Stimulated activated CD4-positive, alpha-beta T cell treated with anti-CD3 and anti-CD28 coated beads, Interleukin-1b, Interleukin-23, amount 100 ng/mL, for 24 hours (primary cell): ENCODE measurements at places on chromosomes 3 and 15.

GRCh38 chr3:47404431-47404876 lies 23.6 kb downstream of the PTPN23 start:
- no peak for DNase-seq

- no peak for DNase-seq
These were observed 67.1 kb downstream of the MRPL46 start for GRCh38 chr15:88400084-88400483.

- no peak for DNase-seq
These were observed 71.0 kb downstream of the ATP2B2 start for GRCh38 chr3:10434144-10434937.

GRCh38 chr15:95288626-95289025 lies 1041.9 kb upstream of the NR2F2 start:
- DNase-seq = no peak

DNA sequence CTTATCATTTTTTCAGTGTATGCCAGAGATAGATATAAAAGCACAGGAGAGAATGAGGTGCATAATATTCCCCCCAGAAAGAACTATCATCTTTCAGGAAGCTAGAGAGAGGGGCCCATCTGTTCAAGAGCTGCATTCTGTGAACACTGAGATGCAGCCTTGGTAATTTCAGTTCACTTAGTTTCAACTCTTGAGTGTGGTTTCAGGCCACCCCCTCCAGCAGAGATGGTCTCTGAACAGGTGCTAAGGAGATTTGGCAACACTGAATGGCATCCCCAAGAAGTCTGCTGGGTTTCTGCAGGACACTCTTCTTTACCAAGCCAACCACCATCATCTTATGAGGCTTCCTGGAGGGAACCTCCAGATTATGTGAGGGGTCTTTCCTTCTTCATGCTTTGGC lies 30.4 kb upstream of the LIMD1 start:
- DNase-seq = no peak

DNA sequence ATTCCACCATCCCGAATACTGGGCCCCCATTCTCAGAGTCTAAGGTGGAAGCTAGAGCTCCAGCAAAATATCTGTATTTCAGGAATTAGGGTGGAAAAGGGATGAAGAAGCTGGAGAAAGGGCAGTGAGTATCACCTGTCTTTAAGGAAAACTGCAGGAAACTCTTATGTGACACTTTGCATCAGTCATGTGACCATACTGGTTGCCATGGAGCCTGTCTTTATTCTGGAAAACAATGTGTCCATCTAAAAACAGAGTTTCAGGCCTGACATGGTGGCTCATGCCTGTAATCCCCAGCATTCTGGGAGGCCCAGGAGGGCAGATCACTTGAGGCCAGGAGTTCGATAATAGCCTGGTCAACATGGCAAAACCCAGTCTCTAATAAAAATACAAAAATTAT lies 52.9 kb upstream of the FSIP1 start:
- no peak for DNase-seq
